ENCODE measurements at places on chromosomes 5 and 9. TPM values are rescaled to one million over a fixed set of nuclear protein-coding genes. Genes with fewer than 3 reads are reported as not detected.
A peak's percentile ranks its signal among the peaks of the same experiment; 100 is the strongest.

DNA sequence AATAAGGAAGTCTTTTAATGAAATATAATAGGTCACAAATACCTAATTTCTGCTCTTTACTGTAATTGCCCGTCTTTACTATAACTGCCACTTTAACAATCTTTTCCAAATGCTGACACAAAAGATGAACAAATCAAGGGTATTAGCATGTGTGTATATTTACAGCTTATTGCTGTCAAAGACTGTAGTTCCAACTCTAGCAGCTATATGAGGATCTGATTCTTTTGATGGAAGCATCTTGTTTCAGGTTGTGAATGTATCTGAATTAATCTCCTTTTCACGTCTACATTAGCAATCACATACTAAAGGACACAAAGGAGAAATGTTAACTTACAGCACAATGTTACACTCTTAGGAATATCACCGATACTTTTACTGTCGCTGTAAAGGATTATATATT is 27.9 kb downstream of the RFX3 start:
- H3K4me1 ChIP-seq = peaks cover 7% of the 10 kb centered on the region
- DNase-seq = no peak
- no peaks in the 10 kb centered on the region for H3K36me3 ChIP-seq

DNA sequence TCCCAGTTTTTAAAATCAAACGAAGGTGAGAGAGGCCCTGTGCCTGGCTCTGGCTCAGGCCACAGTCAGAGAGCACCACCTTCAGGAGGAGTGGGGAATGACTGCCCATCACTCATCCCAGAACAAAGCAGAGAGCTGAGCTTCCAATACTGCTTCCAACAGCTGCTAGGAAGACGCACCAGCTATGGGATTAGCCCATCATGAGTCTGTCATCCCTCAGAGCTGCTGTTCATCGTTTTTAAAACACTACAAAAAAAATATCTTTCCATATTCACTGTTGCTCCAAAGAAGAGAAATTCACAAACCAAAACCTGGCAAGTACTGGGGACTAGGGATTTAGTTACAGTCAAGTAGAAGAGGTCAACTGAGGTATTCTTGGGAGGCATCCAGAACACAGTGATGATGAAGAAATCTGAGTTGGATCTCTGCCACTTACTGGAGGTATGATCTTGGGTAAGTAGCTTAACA is 102.4 kb downstream of the CDK5RAP2 start:
- peaks cover 21% of the 10 kb centered on the region for H3K36me3 ChIP-seq
- no peak overlapping the region for H3K4me3 ChIP-seq

DNA sequence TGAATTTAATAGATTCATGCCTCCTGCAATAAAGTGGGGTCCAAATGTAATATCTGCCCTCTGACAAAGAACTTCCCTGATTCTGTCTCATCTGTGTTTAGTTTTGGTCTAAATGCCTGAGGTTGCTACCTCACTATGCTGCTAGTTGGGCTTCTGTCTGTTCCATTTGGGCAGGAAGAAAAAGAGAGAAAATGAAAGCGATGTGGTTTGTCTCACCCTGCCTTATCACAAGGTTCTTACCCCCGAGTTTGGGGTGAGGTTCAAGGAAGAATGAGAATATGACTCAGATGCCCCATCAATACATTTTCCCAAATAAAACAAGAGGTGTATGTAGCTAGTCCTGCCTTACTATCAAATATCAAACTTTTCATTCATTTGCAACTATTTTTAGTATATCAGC is 132.1 kb upstream of the MTAP start:
- no peaks in the 10 kb centered on the region for H3K27me3 ChIP-seq
- peak; percentile 9 for DNase-seq
- H3K36me3 ChIP-seq = no peaks in the 10 kb centered on the region

- no peak overlapping the region for H3K27ac ChIP-seq
These were observed 176.7 kb upstream of the ADAMTSL1 start for GRCh38 chr9:18297056-18297841.

Gene PCBD2
- 13.6 TPM for total RNA-seq

Gene PRKAA1
- total RNA-seq = 73.3 TPM

Data from CD8-positive, alpha-beta memory T cell (primary cell).